T-helper 17 cell (primary cell): ENCODE measurements at places on chromosomes 16 and 17.

DNA sequence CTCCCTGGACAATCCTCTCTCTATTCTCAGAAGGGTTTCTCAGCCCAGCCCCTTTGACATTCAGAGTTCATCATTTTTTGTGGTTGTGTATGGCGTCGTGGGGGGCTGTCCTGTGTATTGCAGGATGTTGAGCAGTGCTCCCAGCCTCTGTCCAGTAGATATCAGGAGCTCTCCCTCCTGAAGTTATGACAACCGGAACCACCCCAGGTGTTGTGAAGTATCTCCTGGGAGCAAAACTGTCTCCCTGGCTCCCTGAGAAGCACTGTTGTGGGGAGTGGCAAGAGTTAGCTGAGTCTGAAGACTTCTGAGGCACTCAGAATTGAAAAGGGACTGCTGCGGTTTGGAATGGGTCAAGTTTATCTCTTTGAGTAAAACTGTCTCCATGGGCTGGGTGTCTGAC, 55.9 kb upstream of the MGAT5B start:
- DNase-seq = no peak

- DNase-seq = no peak
Observed at GRCh38 chr17:77385750-77386501, 245.2 kb downstream of the SEC14L1 start.

DNA sequence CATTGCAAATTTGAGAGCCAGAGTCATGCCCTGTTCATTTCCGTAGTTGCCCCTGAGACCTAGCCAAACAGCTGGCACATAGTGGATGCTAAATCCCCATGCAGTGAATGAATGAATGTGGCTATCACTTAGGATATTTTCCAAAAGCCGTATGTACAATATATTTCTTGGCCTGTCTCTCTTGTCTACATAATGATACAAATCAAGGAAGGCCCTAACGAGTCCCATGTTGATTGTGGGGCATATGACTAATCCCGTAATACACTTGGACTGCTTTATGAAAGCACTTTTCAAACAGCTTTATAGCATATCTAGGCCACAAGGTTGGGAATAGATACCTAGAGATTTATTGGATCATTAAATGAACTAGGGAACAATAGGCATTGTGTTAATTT, 478.0 kb downstream of the SLC39A11 start:
- DNase-seq = no peak

- DNase-seq = no peak
Observed at GRCh38 chr17:77885678-77886386, 72.7 kb upstream of the TNRC6C start.

DNA sequence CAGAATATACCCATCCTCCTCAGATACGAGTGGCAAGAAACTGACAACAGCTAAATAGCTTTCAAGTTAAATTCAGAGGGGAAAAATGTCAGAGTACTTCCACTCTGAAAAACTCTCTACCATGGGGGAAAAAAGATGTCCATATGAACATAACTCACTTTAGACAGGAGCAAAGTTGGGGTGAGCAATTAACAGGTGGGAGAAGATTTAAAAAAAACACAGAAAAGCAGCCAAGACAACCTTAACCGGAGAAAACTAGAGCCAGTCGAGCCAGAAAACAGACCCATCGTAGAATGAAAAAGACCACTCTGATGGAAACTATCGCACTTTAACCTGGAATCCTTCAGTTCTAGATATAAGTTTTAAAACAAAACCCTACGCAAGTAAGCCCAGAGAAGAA, 833 bp downstream of the TERF2 start:
- no peak for DNase-seq

DNA sequence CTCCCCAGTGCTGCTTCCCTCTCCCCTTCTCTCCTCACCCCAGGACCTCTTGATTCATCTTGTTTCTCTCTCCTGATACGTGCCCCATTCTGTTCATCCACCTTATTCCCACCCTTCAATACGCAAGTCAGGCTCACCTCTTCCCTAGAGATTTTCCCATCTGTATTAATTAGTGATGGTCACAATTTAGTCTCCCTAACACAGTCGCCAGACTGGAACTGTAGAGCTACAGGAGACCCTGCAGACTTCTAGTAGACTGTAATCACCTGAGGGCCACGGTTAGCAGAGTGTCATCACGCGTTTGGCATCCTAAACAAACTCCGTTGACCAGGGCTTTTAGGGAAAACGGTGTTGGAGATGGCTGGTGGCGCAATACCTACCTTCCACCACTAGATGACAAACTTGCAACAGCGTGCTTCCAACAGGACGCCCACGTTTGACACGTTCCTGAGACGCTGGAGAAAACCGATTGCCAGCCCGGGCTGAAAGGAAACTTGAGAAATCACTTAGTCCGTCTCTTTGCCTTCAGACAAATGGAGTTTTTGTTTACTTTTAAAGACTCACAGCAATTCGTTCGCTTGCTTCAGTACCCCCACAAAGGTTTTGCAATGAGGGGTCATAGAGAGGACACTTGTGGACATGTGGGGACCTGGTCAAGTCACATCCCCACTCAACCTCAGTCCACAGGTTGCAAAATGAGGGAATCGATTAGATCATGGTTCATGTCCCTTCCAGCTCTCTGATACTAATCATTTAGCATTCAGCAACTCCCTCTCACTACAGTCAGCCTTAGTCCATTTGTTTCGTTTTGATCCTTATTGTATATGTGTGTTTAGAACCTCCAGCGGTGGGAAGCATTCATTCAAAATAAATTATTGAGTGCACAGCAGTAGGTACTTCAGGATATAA, 20.6 kb downstream of the MYL4 start:
- peak; percentile 25 for DNase-seq

- DNase-seq = no peak
Observed at GRCh38 chr16:82182266-82183003, 12.4 kb upstream of the MPHOSPH6 start.

DNA sequence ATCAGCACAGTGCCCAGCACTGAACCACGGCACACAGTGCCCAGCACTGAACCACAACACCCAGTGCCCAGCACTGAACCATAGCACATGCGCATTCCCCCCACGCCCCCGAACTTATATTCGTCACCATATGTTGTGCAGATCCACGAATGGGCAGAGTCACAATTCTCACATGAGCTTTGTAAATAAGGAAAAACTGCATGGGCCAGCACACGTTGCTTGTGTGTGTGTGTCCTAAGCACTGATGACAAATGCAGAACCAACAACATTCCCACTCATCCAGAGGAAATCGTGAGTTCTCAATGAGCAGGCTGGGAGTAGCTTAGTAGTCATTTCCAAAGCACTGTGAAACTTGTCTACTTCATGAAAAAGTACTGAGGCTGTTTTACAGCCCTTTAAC, 70.0 kb downstream of the ADCY9 start:
- no peak for DNase-seq

DNA sequence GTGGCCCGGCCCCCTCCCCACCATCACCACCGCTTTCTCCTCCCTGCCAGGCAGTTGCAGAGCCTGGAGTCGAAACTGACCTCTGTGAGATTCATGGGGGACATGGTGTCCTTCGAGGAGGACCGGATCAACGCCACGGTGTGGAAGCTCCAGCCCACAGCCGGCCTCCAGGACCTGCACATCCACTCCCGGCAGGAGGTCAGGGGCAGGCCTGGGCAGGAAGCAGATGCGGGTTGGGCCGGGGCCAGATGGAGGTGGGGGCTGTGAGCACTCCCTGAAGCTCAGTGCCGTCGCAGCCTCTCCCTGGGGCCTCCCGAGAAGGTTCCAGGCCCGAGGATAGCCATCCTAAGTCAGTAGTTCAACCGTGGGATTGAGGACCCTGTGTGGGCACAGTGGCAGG, 14.2 kb upstream of the ADGRG3 start:
- DNase-seq = no peak

GRCh38 chr17:54900457-54901229, at the start of gene TOM1L1:
TOM1L1 (plus strand) TSS chr17:54900852; CDS start chr17:54900866, 14 bp downstream.
- DNase-seq = peak; percentile 15

DNA sequence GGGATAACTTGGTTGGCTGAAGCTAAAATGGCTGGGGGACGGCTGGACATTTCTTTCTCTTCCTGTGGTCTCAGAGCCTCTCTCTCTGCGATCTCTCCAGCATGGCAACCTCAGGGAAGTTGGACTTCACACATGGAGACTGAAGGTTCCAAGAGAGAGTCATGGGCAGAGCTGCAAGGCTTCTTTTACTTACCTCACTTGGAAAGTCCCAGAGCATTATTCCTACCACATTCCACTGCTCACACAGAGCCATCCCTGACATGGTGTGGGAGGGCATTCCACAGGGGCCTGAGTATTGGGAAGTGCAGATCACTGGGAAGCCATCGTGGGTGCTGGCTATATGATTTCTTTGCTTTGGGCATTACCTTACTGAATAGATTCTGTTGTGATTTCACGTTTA, 9.8 kb upstream of the SLC6A2 start:
- DNase-seq = no peak
